ENCODE measurements at places on chromosomes 1 and 21.

DNA sequence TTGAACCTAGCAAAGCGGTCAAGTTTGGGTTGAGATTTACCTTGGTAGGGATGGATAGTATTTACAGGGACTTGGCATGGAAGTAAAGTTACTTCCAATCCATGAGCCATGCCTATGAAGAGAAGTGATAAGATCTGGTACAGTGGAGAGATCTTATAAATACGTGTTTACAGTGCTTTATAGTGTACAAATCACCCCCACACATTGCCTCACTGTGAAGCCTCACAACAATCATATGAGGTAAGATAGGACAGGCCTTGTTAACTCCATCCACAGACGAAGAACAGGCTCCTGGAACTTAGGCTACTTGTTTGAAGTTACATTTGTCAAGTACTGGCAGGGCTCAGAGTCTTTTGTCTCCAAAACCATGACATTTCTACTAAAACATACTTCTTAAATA, 159.8 kb downstream of the PLPPR4 start:
- no peak for DNase-seq

- no peak for DNase-seq
Observed at GRCh38 chr1:101137144-101138126, 99.4 kb upstream of the S1PR1 start.

DNA sequence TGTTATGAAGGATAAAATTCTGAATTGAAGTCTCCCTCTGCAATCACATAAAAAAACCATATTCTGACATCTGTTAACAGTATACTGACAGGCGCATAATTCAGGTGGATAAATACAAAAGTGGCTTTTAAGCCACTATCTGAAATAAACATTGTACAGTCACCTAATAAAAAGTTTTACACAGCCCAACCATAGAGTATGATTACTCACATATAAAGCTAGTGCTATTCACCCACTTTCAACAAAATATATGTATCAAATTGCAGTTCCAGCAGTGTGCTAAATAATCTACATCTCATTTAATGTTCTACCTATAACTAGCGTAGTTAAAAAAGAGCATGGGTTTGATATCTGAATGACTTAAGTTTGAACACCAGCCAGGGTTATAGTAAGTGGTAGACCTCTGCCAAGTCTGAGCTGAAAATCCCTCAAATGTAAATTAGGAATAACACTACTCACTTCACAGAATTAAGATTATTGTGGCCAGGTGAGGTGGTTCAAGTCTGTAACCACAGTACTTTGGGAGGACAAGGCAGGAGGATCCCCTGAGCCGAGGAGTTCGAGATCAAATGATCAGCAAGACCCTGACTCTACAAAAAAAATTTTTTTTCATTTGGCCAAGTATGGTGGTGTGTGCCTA, 3.9 kb downstream of the EGLN1 start:
- no peak for DNase-seq

- no peak for DNase-seq
Observed at GRCh38 chr1:54376430-54377039, 29.7 kb downstream of the SSBP3 start.

- DNase-seq = no peak
Observed at GRCh38 chr1:33842348-33842747, 21.5 kb upstream of the HMGB4 start.

- DNase-seq = no peak
Observed at GRCh38 chr1:41842326-41842725, 76.4 kb downstream of the HIVEP3 start.

DNA sequence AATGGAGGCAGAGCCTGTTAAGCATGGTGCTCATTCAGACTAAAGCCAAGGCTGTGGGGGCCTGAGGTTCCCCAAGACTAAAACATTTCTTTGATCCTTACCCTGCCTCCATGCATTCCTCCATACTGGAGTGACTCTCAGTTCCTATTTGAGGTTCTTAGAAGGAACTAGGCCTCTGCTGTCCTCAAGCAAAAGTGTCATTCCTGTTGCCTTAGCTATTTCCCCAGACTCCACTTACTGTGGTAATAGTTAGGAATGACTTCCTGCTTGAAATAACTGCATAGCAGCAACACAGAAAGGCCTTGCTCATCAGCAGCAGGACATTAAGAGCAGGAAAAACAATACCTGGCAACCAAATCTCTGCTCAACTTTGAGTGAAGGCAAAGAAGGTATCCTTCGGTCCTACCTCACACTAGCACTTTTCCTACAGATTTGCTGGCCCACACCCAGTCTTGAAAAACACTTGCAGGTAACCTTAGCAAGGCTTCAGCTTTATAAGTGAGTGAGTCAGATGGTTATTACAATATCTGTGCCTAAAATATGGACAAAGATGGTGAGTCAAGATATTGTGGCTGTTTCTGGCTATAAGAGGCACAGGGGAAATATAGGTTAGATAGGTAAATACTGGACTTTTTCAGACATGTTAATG, 14.8 kb downstream of the LRRC41 start:
- no peak for DNase-seq

DNA sequence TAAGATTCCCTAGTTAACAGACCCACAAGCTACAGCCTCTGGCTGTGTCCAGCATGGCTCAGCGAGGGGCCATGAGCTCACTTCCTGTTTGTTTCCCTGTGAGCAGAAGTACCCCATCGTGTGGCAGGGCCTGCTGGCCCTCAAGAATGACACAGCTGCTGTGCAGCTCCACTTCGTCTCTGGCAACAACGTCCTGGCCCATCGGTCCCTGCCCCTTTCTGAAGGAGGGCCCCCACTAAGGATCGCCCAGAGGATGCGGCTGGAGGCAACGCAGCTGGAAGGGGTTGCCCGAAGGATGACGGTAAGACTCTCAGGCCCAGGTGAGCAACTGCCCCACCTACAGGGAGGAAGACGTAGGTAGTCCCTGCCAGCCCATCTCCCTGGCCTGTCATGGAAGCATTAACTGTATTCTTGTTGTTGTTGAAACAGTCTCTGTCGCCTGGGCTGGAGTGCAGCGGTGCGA, 38.2 kb downstream of the ZBTB17 start:
- no peak for DNase-seq

- DNase-seq = peak; percentile 77
Observed at GRCh38 chr21:39867198-39867650, at the start of gene PCP4. PCP4 (plus strand) TSS chr21:39867438; CDS start chr21:39867502, 64 bp downstream.

GRCh38 chr1:240991230-240991629, 365.8 kb downstream of the RGS7 start:
- no peak for DNase-seq

DNA sequence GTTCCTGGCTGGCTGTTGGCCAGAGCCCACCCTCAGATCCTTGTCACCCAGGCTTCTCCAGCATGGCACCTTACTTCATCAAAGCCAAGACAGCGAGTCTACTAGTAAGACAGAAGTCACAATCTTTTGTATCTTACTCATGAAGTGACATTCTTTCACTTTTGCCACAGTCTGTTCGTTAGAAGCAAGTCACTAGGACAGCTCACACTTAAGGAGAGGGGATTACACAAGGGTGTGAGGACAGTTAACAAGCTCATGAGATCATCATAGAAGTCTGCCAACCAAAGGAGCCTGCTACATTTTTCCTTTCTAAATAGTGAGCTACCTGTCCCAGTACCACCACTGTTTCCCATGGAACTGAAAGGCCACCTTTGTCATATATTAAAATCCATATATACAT, 61.5 kb downstream of the PACC1 start:
- DNase-seq = no peak

- no peak for DNase-seq
Observed at GRCh38 chr1:8189931-8190483, 127.9 kb upstream of the SLC45A1 start.

DNA sequence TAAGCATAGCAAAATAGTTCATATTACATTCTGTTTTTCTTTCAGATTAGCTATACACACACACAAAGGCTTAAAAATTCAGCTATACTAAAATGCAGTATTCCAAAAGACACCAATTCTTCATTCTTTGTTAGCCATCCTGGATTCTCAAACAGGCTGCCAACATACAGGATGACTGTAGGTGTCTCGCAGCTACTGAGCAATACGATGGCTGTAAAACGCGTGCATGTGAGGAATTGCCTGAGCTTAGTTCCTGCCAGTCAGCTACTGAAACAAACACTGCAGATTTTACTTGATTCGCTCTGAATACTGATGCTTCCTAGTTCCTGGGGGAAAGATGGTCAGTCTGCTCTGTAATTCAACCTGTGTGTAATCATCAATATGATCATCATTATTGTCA, 24.7 kb upstream of the HMGN1 start:
- no peak for DNase-seq

GRCh38 chr1:160101037-160101716, 2.8 kb upstream of the IGSF8 start:
- DNase-seq = peak; percentile 18

DNA sequence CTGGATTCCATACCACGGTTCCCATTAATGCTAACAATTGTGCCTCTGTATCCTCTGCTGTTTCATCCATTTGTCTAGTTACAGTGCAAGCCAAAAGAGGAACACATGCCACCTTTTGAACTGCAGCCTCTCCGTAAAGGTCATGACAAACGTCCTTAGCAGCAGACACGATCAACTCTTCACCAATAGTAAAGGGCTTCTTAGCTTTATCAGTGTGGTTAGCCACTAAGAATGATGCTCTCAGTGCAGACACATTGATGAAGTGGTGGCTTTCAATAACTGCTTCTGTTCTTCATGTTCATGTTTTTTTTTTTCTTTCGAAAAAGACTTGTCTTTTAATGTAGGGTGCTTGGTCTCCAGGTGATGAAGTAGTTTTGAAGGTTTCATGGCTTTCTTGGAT, 14.3 kb downstream of the XPR1 start:
- DNase-seq = no peak

DNA sequence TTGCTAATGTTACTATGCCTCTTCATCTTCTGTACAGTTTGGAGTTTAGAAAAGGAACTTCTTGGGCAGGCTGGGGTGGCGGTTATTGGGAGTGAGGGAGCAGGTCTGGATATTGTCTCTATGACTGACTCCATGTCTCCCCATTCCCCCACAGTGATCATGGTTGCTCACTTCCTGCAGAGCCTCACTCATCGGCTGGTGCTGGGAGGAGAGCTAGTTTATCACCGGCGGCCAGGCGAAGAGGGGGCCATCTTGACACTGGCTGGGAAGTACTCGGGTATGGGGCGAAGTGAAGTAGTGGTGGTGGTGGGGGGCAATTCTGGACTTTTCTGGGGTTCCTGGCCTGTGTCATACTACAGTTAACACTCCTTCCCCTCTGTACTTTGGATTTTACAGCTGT, 2.2 kb downstream of the TOMM40L start:
- no peak for DNase-seq

- no peak for DNase-seq
Observed at GRCh38 chr1:151518431-151518830, 7.2 kb downstream of the CGN start.

DNA sequence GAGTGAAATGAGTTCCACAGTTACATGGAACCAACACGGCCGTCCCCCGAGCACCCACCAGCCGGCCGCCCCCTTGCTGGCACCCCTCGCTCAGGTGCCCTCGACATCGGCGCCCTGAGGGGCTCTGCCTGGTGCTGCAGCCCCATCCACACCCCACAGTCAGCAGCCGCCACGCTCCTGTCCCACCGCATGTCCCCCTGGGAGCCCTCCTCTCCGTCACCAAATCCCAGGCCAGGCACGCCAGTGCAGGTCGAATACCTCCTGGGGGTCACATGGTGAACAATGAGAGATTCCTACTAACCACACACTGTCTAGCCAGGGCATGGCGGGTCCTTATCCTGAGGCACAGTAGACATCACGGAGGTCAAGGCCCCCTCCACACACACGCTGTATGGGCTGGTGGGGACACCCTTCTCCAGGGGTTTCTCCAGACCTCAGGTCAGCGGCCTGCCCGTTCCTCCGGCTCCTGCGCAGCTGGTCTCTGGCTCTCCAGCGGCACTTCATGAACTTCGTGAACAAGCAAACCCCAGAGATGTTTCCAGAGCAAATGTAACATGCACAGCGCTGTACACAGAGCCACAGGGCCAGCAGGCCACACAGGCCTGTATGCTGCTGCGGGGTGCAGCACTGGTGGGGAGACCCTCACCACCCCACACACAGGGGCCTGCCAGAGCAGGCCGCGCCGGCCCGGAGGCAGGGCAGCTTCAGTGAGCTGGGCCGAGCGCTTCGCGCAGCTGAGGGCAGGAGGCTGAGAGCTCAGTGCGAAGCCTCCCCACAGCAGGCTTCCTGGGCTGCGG, 21.8 kb downstream of the POFUT2 start:
- DNase-seq = no peak

DNA sequence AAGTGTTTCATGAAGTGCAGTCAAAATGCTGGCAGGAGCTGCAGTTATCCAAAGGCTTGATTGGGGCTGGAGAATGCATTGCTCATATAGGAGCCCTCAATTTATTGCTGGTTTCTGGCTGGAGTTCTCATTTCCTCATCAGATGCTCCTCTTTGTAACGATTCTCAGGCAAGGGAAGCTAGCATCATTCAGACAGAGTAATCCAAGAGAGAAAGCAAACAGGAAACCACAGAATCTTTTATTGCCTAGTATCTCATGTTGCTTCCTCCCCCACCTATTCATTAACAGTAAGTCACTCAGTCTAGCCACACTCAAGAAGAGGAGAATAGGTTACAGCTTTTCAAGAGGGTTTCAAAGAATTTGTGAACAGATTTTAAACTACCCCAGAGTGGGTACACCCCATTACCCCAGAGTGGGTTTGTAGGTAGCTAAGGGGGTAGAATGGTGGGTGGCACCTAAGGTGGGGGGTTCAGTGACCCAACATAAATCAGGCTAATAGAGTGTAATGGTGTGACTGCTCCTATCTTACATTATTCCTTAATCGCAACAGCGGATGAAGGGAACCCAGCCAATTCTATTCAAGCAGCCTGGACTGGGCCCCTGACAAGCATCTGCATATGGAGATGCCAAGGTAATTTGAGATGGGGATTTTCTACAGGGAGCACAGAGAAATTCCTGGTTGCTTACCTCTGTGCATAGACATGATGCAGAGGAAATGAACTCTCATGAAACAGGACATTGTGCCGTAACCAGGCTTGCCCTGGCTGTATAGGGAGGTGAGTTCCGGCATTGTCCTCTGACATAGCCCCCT, 67.1 kb downstream of the KCNJ15 start:
- no peak for DNase-seq

DNA sequence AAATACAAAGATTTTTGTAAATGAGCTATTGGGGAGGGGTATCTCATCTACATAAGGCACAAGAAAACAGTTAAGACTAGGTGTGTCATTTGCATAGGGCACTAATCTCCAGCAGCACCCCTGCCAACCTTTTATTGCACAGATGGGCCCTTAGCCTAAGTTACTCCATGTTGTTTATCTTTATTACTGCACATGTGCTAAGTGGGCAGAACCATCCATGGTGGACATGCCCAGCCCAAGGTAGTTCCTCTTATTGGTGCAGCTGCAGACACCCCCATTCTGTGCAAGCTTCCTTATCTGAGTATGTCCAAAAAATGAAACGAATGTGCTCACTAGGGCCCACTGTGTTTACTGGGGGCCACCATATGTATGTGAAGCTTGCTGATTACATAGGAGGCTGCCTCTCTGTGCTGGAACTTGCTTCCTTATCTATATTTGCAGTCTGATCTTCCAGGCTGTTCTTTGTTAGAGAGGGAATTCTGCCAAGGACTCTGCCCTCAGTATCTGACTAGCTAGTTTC, 77.3 kb upstream of the NEK7 start:
- no peak for DNase-seq

DNA sequence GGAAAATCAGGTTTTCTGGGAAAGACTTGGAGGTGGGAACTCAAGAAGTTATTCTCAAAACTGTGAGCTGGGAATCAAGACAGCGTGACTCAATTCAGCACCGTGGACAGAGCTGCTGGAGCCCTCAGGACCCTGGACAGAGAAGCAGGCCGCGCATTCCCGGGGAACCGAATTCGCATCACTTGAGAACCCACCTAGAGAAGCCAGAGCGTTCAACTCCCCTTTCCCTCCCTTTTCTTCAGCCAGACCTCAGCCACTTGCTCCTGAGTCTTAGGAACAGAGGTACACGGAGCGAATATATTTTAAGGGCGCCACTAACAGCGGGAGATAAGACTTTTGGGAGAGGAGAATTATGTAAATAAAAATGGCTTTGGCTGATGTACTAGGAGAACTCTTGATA, 2.0 kb upstream of the LIN28A start:
- no peak for DNase-seq
